ENCODE measurements at places on chromosomes 11 and 22.

- no peak for DNase-seq
These were observed 1.2 kb downstream of the POLR2F start for GRCh38 chr22:37954686-37955085.

- peak; percentile 31 for DNase-seq
These were observed 3.2 kb upstream of the GAB2 start for GRCh38 chr11:78420796-78421209.

DNA sequence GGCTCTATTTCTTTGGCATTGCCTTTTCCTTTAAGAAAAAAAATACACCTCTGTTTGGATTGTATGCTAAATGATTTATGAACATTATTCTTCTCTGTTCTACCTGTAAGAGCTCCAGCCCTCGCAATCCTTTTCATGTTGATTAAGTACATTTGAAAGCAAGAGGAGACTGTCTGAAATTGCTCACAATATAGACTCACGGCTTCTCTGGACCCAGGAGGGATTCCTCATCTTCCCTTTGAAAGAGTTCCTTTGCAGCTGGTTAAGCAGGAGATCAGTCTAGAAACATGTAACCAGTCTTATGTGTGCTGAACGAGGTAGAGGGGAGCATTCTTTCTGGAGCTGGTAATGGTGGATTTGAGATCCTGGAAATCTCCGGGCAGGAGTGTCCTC lies 47.4 kb downstream of the PKNOX2 start:
- no peak for DNase-seq

DNA sequence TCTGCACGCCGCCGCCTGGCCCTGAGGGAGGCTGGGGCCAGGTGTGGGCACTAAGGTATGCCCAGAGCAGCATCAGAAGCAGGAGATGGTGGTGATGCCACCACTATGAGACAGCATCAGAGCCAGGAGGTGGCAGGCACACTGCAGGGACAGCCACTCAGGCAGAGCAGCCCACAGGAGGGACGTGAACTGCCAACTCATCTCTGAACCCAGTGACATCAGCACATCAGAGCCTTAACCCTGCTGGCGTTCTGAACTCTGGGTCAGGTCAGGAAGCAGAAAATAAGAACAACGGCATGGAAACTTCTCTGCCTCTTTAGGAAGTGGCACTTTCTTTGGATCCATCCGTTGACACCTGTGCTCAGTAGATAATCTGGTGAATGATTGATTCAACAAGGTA lies 14.7 kb upstream of the IFT27 start:
- DNase-seq: peak; percentile 7

DNA sequence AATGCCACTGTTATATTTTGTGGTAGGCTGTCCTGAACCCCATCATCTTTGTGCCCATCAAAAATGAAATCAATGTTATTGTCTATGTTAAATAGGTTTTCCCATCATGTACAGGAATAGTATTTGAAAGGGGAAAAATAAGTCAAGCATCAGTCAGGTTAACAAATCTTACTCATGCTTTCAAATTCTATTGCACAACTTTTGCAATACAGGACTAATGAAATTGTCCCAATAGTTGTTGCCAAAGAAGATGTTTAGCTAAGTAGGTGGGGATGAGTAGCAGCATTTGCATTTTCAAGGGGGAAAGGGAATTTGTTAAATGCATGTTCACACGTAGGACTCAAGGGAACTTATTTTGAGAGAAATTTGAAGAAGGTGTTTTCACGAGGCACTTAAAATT lies 962.1 kb downstream of the JRKL start:
- no peak for DNase-seq

DNA sequence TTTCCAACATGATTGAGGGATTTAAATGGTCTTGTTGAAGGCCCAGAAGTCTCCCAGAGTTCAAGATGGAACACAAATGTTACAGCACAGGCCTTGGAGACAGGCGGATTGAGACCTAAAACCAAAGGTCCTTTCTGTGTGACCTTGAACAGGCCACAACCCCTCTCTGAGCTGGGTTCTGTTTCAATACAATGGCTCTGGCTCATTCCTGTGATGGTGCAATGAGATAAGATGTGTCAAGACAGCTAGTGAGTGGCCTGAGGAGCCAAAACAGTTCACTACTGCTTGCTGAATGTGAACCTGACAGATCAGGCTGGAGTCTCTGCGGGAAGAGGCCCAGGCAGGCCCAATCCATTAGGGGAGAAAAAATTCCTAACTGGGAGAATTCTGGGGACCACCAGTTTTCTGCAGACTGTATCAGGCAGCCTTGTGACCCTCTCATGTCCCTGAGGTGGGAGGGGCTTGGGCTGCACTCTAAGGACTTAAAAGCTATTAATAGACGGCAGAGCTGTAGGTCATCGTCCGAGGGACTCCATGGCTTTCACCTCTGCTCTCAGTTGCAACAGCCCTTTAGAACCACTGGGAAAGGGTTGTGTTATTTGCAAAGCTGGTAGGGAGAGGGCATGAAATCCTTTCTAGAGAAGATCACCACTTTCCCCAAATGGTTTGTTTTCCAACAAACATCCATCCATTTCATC lies 126.1 kb upstream of the TEAD1 start:
- DNase-seq: no peak

DNA sequence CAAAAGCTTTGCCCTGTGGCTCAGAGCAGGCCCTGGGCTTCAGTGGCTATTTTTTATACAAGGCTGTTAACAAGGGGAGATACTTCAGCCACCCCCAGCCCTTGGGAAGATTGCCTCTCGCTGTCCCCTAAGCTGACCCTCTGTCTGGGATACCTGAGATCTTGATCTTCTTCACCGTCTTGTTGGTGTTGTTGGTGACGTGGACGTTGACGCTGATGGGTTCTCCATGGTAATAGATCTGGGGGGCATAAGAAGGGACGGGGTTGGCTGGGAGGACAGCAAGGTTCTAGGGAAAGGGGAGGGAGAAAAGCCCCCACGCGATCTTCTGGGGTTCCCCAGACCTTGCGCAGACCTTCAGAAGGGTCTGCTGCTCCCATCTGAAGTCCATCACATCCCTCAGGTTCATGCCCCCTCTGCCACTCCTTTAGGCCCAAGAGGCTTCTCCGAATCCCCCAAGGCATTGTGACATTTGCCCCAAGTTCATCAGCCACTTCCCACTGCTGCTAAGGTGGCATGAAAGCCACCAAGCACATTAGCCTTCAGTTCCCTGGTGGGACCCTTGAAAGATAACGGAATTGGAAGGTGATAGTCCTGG lies 36.7 kb downstream of the TPBGL start:
- DNase-seq: no peak

GRCh38 chr11:119093942-119094815 lies 7.5 kb downstream of the DPAGT1 start:
- peak; percentile 77 for DNase-seq

DNA sequence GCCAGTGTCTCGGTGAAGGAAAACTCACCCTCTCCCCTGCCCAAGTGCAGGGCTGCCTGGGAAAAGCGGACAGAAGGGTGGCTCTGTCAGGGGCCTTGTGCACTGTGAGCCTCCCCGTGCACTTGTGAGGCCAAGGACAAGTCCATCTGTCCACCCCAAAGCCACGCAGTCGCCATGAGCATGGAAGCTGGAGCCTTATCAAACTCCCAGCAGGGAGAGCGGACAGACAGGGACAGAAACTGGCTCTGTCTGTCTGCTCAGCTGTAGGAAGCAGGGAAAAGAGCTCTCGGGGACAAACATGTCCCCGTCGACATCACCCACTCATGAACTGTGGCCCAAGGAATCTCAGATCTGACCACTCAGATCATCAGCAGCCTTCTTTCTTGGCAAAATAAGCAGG lies 1385.4 kb downstream of the TBC1D22A start:
- no peak for DNase-seq

DNA sequence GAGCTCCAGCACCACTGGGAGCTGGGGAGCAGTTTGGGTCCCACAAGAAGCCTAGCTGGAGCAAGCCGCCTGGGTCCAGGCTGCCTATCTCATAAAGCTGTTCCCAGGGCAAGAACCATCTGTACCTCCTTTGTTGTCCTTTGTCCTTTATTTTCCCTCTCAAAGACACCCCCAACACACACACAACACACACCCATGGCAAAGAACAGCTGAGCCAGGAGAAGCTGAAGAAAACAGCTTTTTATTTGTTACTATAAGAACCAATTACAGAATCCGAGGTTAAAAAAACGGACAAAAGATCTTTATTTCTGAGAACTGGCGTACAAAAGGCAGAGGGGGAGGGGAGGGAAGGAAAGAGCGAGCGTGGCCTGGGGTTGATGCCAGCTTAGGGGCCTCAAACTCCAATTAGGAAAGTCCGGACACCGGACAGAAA lies 1.7 kb upstream of the TUT1 start:
- DNase-seq: no peak

- no peak for DNase-seq
These were observed 62.2 kb upstream of the FDX1 start for GRCh38 chr11:110367571-110367970.

DNA sequence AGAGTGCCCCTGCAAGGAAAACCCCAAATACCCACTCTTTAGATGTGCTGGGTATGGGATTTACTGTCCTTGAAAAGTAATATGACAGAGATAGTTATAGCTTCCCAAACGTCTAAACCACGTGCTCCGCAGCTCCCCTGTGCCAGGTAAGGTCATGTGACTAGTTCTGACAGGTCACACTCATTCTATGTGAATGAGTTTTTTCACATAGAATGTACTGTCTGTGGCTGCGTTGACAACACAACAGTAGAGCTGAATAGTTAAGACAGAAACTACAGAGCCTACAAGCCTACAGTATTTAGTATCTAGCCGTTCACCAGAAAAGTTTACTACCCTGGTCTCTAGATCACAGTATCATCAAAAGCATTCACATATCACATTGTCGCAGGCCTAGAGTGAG lies 236.2 kb downstream of the ETS1 start:
- DNase-seq: no peak

DNA sequence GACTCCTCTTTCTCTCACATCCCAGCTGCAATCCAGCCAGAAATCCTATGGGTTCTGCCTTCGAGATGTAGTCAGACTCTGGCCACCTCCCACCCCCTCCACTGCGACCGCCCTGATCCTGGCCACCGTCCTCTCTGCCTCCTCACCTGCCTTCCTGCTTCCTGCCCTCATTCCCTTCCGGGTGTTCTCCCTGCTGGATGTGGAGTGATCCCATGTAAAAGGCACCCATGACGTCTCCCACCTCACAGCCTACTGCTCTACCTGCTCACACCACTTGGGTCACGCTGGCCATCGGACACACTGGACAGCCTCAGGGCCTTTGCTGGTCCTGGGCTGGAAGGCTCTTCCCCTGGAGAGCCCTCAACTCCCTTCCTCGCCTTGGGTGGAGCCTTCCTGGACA lies 33.7 kb upstream of the CD5 start:
- DNase-seq: peak; percentile 34

GRCh38 chr11:128187835-128188234 lies 399.5 kb downstream of the ETS1 start:
- no peak for DNase-seq

- no peak for DNase-seq
These were observed 202.6 kb downstream of the AASDHPPT start for GRCh38 chr11:106280036-106280435.

GRCh38 chr11:114346709-114347141 lies 50.5 kb downstream of the NNMT start:
- no peak for DNase-seq
